ENCODE measurements at places on chromosomes 6 and 20. TPM values are rescaled to one million over a fixed set of nuclear protein-coding genes. Genes with fewer than 3 reads are reported as not detected.

DNA sequence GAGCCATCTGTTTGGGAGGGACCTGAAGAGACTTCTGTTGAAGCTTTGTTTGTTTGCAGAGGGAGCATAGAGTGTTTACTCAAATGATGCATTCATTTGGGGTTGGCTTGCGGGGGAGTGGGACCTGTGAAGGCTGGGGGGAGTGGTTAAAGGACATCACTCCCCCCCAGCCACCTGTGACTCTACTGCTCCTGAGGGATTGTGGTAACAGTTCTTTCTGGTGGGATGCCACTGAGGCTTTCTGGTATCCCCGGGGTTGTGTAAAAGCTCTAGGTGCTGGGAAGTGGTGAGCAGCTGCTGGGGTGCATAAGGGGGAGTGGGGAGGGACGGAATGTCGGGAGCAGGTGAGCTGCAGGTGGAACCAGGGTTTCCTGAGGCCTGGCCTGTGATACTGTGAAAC, 239.2 kb upstream of the QKI start:
- no peak for DNase-seq
- H3K4me3 ChIP-seq, result no peak overlapping the region
- no peak overlapping the region for H3K27ac ChIP-seq
- H3K4me1 ChIP-seq, result peaks cover 30% of the 10 kb centered on the region
- H3K36me3 ChIP-seq, result peaks cover 2% of the 10 kb centered on the region

GRCh38 chr6:92354270-92354829, 1065.0 kb downstream of the EPHA7 start:
- no peak for DNase-seq
- H3K36me3 ChIP-seq, result no peaks in the 10 kb centered on the region
- no peaks in the 10 kb centered on the region for H3K4me1 ChIP-seq

Gene DACT2
- total RNA-seq, result 0.43 TPM

DNA sequence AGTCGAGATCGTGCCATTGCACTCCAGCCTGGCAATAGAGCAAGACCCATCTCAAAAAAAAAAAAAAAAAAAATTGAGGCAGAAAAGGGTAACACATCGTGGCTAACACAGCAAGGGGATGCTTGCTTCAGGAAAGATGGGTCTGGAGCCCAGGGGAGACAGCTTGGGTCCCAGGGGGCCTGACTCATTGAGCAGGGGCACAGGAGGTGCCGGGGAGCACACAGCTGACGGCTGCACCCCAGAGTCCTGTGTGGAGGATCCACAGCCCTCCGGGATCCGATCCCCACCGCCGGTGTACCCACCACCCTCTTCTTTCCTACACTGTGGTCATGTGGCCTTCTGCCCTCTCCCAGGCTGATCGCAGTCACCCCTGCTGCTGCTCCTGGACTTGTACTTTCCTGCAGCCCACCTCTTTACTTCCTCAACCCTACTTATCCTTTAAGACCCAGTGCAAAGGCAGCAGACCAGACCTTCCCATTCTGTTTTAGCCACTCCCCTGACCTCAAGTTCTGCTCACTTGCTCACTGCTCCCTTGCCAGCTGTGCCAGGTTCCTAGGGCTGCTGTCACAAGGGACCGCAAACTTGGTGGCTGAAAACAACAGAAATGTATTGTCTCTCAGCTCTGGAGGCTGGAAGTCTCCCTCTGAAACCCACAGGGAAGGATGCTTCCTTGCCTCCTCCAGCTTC, 17.6 kb upstream of the EZR start:
- no peak for DNase-seq
- no peaks in the 10 kb centered on the region for H3K36me3 ChIP-seq
- H3K27me3 ChIP-seq, result no peaks in the 10 kb centered on the region
- no peak overlapping the region for H3K4me3 ChIP-seq
- H3K27ac ChIP-seq, result peak overlapping the region; percentile 81

DNA sequence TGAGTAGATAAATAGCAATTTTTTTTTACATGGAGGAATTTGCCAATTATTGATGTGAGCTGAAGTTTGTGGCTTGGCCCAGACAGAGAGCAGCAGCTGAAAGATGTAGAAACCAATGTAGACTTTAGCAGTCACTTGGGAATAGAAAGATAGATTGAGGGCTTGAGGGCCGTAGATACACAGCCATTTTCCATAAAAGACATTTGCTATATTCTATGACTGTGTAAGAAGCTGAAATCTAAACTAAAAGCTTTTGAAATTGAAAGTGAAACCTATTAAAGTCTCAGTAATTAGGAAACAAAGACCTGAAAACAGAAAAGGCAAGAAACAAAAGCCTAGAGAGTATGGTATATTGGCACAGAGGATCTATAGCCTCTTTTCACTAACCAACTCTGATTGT, 332.7 kb downstream of the CENPW start:
- no peak for DNase-seq
- H3K36me3 ChIP-seq, result no peaks in the 10 kb centered on the region
- no peak overlapping the region for H3K4me3 ChIP-seq
- H3K4me1 ChIP-seq, result no peaks in the 10 kb centered on the region
- H3K27ac ChIP-seq, result no peak overlapping the region

Gene MAVS
- total RNA-seq, result 37.2 TPM

DNA sequence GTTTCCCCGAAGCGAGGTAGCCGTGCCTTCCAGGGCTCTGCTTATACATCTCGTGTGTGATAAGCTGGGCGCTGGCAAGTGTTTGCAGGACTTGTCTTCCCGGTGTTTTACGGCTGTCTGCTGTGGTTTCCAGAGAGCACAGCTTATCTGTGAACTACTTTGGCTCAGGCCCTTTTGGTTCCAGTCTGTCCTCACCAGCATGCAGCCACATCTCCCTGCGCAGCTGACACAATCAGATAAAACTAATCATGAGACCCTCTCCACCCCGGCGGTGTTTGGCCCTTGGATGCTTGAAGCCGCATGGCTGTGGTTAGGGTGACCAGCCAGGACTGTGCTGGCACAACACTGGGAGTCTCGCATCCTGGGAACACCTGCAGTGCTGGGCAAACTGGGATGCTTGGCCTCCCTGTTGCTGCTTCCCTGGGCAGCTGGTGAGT, 241.8 kb upstream of the FOXQ1 start:
- H3K36me3 ChIP-seq, result no peaks in the 10 kb centered on the region
- no peaks in the 10 kb centered on the region for H3K27me3 ChIP-seq
- no peak for DNase-seq
- H3K4me1 ChIP-seq, result no peaks in the 10 kb centered on the region
- no peak overlapping the region for H3K27ac ChIP-seq

Data from neural crest cell (in vitro differentiated cells).